ENCODE measurements at places on chromosomes 12 and 14.

GRCh38 chr12:22310275-22310674 lies 24.2 kb downstream of the ST8SIA1 start:
- no peak for DNase-seq

- DNase-seq, result no peak
Observed at GRCh38 chr14:38616959-38617358, 361.1 kb upstream of the CLEC14A start.

- DNase-seq, result peak; percentile 72
Observed at GRCh38 chr12:20368114-20368650, at the start of gene PDE3A. Gene PDE3A, plus strand, starts transcription at chr12:20368537. Its CDS starts 748 bp downstream, at chr12:20369285.

DNA sequence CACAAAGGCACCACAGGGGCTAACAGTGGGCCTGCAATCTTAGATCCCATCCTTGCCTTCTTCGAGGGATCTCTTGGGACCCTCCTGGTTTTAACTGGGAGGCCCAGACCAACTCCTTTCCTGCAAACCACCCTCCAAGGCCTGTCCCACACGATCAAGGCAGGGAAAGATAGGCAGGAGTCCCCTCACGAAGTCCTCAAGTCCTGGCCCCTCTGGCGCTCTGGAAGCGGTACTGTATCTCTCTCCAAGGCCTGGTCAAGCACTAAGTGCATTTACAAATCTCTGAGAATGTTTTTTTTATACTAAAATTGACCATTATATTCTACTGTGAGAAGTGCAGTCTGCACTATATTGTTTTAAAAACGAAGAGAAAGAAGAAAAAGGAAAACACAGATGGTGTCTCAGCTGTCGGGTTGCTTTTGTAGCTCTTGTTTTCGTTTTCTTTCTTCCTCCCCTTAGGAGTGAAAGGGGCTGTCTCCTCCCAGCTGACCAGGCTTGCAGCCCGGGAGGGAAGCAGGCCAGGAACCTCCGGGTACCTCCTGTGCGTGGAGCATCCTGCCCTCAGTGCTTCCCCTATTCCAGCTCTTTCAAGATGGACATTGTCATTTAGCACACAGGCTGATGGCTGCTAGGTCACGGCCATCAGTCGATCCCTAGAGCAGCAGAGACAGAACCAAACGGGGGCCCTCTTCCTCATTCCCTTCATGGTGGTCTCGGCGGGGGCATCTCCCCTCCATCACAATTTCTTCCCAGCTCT lies 56.7 kb downstream of the FAM222A start:
- DNase-seq, result no peak

- DNase-seq, result no peak
Observed at GRCh38 chr14:98280436-98280835, 991.6 kb downstream of the BCL11B start.

Measured in fibroblast of gingiva (primary cell).